ENCODE measurements at places on chromosomes 6 and 20.

- DNase-seq = no peak
Observed at GRCh38 chr20:22414305-22414742, 170.0 kb downstream of the FOXA2 start.

- no peak for DNase-seq
Observed at GRCh38 chr6:144583614-144583954, 298.4 kb downstream of the UTRN start.

DNA sequence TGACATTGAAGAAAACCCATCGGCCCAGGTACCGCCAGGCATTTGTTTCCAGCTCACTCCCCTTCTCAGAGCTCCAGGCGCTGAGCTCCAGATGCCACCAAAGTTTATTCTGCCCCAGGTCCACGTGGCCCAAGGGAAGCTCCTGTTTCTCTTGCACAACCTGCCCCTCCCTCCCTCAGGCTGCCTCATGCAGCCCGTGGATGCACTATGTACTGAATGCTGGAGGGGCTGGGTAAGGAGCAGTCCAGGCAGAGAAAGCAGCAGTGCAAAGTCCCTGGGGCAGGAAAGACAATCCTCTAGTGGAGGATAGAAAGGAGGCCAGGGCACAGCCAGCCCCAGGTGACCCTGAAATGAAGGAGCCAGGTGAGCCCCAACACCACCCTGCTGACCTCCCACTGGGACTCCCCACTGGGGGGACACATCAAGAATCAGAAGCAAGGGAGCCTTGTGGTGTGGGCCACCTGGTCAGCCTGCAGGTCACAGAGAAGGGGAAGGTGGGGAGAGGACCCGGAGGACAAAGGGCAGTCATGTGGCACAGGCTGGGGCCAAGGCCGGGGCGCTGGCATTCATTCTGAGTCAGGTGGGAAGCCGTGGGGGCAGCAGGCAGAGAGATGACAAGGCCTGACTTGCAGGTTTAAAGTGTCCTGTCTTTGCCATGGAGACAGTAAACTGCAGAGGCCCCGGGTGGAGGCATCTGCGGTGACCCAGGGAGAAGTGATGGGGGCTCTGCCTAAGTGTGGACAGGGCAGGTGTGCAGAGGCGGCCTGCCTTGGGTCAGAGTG is 230.1 kb downstream of the PREX1 start:
- no peak for DNase-seq

GRCh38 chr6:49416195-49416594 is 46.9 kb downstream of the MMUT start:
- no peak for DNase-seq

- DNase-seq = peak; percentile 22
Observed at GRCh38 chr6:33073431-33073871, at the start of gene HLA-DPA1. Gene HLA-DPA1 (minus strand): TSS chr6:33073649.

DNA sequence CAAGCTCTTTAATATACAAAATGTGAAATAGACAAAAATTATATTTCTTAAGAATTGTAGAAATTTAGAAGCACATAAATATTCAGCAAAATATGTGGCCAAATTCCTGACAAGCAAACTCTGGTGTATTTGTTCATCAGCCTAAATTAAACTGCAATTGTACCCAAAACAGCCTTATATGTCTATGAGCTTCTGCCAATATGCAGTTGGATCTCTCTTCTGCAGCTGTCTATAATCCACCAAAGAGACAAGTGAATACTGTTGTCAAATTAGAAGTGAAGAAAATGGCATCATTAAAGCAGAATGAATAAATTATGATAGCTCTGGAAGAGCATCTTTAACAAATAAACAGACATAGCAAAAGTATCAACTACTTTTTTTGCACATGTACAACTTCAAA is 755.7 kb downstream of the GRIK2 start:
- DNase-seq = no peak

GRCh38 chr6:73514746-73515110 is 6.1 kb downstream of the EEF1A1 start:
- DNase-seq = peak; percentile 37

- no peak for DNase-seq
Observed at GRCh38 chr20:56928007-56928406, 298.9 kb downstream of the TFAP2C start.

DNA sequence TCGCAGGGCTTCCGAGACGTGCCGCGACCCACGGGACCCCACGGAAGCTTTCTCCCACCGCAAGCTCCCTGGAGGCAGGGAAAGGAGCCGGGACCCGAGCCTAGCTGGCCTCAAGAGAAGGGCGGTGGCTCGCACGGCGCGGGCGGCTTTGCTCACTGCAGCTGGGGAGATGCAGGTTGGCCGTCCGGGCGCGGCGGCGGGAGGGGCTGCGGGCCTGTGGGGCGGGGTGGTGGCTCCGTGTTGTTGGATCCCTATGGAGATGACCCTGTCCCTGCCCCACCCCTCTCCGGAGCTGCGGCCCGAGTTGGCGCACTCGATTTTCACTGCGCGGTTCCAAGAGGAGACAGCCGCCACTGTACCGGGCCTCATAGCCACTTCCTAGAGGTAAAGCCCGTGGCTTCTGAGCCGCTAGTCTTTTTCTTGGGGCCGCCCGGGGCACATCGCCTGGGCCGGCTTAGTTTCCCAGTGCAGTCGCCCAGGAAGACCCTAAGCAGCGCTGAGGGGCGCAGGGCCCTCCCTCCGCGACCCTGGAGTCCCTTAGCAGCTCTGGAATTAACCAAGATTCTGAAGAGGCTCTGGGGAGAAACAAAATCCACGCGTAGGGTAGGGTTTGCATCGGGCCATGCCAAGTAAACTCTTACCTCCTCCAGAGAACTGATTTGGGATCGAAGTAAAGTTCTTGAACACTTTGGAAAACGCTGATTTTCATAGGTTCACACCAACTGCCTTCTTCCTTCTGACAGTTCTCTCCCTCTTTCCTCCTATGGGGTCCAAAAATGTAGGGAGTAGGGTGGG is at the start of gene ECT2L:
Gene ECT2L (plus strand): TSS at position 279 of the 795 bp plus-strand sequence. CDS start 17,188 bp downstream, outside the sequence.
- no peak for DNase-seq

DNA sequence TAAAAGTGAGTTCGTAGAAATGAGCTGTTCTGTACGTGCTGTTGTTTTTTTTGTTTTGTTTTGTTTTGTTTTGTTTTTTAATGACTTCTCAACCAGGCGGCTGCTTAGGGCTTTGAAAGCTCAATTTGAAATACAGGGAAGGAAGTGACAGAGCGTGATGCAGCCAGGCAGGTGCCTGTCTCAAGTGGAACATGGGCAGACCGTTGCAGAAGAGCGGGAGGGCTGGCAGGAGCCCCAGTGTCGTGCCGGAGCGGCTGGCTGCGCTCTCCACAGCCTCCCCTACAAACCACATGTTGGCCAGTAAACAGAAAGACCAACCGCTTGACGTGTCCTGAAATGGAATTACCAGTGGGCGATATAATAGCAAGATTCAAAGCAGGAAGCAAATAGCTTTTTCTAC is 164.9 kb upstream of the RREB1 start:
- no peak for DNase-seq

DNA sequence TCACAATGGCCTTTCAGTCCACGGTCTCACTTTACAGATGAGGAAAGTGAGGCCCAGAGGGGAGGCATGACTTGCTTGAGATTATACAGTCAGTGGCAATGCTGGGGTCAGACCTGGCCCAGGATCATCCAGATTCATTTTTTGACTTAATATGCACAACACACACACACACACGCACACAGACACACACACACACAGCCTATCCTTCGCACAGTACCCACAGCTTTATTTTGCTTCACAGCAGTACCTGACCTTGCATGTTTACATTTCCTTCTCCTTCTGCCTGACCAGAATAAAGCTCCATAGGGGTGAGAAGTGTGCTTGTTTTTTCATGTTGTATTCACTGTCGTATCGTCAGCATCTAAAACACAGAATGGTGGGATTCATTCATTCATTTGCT is 79.8 kb downstream of the VEGFA start:
- DNase-seq = no peak

DNA sequence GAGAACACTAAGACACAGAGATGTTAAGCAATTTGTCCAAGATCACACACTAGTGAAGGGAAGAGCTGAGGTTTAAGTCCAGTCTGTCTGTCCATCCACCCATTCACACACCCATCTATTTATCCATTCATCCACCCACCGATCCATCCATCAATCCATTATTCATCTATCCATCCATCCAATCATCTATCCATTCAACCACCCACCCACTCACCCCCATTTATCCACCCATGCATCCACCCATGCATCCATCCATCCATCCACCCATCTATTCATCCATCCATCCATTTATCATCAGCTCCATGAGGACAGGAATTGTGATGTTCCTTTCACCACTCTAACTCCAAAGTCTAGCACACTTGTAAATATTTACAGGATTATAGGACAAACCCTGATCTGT is 242.3 kb upstream of the PMEPA1 start:
- no peak for DNase-seq

DNA sequence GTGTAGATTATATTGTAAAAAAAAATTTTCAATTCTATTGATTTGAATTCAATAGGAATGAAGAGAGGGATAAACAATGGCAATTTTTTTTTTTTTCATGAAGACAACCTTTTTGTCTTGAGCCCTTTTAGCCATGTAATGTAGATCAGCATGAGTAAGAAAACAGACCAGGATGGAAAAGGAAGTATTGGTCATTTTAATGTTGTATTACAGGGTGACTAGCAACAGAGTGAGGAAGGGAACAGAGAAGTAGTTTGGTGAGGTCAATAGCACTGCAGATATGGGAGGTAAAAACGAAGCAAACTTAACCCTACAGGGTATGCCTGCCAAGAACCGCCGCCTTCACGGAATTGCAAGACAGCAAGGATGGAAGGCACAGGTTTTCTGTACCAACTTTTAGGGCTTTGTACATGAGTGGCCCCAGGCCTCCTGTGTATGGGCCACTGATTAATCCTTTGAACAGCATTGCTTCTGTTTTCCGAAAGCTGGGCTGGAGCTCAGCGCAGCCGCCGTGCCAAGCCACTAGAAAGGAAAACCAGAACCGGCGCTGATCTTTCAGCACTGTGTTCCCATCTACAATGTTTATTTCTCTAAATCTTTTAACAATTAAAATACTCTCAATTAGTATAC is 383.7 kb downstream of the CENPW start:
- no peak for DNase-seq

DNA sequence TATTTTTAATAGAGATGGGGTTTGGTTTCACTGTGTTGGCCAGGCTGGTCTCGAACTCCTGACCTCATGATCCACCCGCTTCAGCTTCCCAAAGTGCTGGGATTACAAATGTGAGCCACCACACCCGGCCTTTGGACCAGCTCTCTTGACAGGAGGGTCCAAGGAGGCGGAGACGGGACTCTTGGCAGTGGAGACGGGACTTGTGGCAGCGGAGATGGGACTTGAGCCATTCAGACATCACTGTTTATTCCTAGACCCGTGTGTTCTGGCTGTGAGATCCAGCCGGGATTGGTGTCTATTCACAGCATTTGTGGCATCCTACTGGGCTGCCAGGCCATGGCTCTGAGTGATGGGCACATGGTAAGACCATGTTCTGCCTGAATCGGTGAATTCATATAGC is 25.6 kb downstream of the PRPF6 start:
- no peak for DNase-seq

- DNase-seq = no peak
Observed at GRCh38 chr20:16952965-16953364, 204.8 kb downstream of the OTOR start.

GRCh38 chr6:160742090-160742489 is 40.0 kb downstream of the PLG start:
- no peak for DNase-seq

DNA sequence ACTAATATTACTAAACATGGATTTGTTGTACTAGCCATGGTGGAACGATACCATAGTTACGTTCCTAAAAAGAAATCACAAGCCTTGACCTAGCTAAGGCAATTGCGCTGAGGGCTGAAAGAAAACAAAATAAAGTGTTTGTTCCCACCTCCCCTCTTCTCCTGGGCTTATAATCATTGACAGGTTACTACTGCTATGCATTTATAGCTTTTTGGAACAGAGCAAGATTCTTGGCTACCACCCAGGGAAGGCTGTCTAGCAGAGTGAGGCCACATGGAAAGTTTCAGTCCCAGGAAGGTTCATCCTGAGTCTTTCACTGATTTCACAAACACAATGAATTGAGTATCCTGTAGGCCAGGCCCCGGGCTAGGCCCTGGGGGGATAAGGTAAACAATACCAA is 84.6 kb downstream of the TMEM170B start:
- no peak for DNase-seq

GRCh38 chr6:5367510-5367909 is 106.2 kb downstream of the FARS2 start:
- DNase-seq = no peak

DNA sequence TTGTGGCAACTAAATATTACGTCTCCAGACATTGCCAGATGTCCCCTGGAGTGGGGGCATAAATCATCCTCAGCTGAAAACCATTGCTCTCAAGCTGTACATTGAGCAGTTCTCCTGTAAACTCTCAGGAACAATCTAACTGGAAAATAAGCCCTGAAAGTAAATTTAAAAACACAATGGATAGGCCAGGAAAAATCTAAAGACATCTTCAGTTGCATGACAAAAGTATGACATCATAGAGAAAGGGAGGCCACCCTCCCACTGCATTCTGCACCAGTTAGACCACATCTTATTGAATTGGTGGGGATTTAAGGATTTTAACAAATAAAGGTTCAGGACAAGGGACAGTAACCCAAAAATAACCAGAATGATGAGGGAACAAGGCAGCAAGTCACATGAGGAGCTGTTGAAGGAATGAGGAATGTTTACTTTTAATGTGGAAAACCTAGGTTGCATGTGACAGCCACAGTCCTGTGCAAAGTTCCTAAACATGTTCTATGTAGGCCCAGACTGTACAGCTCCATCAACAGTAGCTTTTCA is 5.3 kb downstream of the PLA2G7 start:
- DNase-seq = no peak

GRCh38 chr6:37099442-37099841 is 70.5 kb upstream of the PIM1 start:
- DNase-seq = no peak

GRCh38 chr20:47125758-47126591 is 230.5 kb downstream of the ZMYND8 start:
- no peak for DNase-seq

GRCh38 chr6:80991316-80991715 is 761.2 kb downstream of the TENT5A start:
- no peak for DNase-seq

GRCh38 chr6:35065441-35065800 is 75.7 kb downstream of the TCP11 start:
- no peak for DNase-seq

GRCh38 chr20:57190536-57191264 is 75.7 kb downstream of the BMP7 start:
- no peak for DNase-seq

- DNase-seq = no peak
Observed at GRCh38 chr6:88569959-88570358, 393.5 kb downstream of the RNGTT start.
